Activated naive CD8-positive, alpha-beta T cell treated with anti-CD3 and anti-CD28 coated beads, Interleukin-2, amount 50 U/mL, for 24 hours (primary cell): ENCODE measurements at places on chromosomes 2 and 18.

DNA sequence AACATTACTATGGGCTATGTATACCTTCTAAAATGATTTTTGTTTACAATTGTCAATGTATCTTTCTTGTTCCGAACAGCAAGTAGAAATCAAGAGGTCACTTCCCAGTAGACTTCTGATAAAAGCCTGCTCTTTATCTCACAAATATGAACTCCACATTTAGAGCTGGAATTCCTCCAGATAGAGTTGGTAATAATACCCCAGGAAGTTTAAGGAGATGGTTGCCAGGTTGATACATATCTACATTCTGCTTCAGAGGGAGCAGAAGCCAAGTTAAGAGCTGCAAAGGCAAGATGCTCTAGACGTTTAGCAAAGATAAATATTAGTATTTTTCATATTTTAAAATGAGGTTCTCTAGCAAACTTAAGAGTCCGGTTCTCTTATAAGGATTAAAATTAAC is 267.0 kb downstream of the ERBB4 start:
- DNase-seq: no peak

DNA sequence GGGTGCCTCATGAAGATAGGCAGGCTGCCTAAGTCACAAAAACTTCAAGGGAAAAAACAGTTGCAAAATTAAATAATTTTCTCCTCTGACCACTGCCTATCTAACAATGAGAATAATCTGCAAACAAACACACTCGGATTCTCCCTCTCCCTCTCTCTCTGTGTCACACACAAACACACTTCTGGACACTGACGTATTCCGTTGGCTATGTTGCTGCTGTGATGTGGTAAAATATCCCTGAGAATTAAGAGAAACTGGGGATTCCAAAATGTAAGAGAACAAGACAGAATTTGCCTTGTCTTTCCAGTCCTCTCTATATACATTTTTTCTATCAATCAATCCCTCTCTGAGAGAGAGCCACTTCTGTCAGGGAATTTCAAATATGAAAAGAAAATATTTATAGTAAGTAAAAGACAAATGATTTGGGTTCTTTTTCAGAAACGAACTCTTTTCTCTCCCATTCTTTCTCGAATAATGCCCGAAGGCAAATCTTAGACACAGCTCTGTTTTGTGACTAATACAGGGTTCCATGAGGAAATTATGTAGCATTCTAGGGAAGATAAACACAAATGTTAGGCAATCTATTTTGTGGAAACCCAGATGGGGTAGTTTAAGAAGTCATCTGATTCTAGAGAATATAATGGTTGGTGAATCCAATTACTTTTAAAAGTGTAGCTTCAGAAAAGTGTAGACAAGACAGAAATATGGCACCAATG is 310.3 kb upstream of the CYP26B1 start:
- DNase-seq: no peak

- DNase-seq: no peak
Measured at GRCh38 chr2:84942964-84943421, 28.0 kb upstream of the KCMF1 start.

DNA sequence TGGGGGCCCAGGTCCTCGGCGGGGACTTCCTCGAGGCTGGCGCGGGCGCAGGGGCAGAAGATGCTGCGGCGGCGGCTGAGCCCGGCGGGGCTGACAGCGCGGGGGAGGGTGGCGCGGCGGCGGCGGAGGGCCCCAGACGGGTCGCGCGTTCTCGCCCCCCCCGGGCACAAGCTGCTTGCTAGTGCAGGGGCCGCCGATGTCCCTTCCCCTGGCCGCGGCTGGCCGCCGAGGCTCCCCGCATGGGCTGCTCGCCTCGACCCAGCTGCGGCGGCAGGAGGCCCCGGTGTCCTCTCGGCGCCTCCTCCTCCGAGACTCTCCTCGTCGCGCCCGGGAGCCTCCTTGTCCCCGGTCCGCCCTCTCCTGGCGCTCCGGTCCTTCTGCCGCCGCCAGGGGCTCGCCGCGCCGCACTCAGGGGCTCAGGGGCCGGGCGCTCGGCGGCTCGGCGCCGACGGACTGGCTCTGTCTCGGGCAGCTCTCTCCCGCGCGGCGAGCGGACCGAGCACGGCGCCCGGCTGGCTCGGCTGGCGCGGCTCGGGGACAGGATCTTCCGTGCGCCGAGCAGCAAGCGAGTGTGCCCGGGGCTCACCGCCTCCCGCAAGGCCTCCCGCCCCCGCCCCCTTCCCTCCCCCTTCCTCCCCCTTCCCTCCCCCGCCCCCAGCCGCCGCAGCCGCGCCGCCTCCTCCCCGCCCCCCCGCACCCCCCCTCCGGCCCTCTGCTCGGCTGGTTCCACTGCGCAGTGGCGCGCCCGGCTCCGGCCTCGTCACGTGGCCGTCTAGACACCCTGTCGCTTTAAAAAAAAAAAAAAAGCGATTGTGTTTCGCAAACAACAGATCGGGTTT is 902 bp upstream of the SMAD7 start:
- DNase-seq: peak; percentile 77

GRCh38 chr2:106197878-106198277 is 3.8 kb upstream of the UXS1 start:
- no peak for DNase-seq

- peak; percentile 17 for DNase-seq
Measured at GRCh38 chr2:106269591-106270291, 75.6 kb upstream of the UXS1 start.

DNA sequence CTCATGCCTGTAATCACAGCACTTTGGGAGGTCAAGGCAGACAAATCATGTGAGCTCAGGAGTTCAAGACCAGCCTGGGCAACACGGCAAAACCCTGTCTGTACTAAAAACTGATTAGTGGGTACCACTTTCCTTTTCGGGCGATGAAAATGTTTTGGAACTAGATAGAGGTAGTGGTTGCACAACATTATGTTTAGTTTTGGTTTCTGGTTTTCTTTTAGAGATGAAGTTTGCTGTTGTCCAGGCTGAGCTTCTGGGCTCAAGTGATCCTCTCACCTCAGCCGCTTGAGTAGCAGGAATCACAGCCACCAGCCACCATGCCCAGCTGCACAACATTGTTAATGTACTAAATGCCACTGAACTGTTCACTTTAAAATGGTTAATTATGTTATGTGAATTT is 27.6 kb downstream of the AAK1 start:
- no peak for DNase-seq

GRCh38 chr2:214575465-214575864 is 164.6 kb downstream of the VWC2L start:
- no peak for DNase-seq

DNA sequence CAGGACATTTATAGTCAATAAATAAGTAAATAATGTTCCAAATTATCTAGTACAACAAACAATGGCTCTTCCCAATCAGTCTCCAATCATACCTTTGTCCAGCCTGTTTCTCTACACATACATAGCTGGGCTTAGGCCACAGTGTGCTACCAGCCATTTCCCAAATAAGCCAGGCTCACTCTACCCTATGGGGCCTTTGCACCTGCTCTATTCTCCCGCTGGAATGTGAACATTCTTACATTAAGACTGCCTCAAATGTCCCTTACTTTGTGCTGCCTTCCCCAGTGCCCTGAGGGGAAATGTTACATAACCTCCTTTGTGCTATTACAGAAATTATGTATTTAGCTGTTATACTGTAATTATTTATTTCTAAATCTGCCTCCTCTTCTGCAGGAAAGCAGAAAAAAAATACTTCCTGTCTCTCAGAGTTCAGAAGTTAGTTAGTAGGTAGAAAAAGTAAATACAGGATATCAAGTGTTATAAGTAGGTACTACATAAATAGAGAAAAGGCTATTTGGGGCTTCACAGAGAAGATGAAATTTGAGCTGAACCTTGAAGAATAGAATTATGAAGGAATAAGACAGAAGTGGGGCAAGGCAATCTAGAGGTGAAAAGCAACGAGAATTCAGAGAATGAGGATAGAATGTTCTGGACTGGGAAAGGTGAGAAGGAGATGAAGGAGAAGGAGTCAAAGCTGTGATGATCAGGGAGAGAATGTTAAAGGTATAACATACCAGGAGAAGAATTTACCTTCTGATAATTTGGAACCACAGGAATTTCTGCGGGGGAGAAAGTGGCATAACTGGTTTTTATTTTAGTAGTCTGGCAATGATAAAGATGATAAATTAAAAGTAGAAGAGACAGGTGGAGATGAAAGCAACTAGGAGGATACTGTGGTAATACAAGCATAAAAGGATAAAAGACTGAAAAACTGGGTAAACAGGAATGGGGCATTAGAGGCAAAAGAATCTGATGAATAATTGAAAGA is 37.0 kb downstream of the ROCK1 start:
- DNase-seq: no peak

DNA sequence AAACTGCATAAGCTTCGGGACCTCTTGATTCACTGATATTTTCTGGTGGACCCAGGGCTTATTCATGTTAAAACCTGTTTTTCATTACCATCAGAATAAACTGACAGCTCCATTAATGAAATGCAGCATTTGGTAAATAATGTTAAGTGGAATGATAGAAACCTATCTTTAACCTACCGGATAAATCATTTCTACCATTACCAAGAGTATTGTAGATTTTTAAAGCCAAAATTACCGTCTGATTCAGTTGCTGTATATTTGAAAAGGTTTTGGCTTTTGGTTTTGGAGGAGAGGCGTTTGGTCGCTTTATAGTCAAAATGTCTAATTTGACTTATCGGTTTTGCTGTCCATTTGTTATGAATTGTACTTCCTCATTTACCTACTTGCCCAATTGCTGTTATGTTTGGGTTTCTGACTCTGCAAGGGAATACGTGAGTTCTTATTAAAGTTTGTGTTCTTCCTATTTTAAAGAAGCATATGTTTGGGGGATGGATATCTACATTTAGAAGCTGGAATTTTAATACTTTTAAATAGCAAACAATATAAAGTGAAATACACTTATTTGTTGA is 1.0 kb upstream of the CUL3 start:
- no peak for DNase-seq

- DNase-seq: peak; percentile 71
Measured at GRCh38 chr2:111116843-111117597, 3.7 kb upstream of the BCL2L11 start.

GRCh38 chr2:223538920-223539440 is 63.2 kb downstream of the SCG2 start:
- DNase-seq: no peak

GRCh38 chr2:236568068-236568921 is 1.3 kb upstream of the ACKR3 start:
- DNase-seq: peak; percentile 59

- DNase-seq: no peak
Measured at GRCh38 chr2:181430406-181431118, 26.6 kb upstream of the ITGA4 start.

DNA sequence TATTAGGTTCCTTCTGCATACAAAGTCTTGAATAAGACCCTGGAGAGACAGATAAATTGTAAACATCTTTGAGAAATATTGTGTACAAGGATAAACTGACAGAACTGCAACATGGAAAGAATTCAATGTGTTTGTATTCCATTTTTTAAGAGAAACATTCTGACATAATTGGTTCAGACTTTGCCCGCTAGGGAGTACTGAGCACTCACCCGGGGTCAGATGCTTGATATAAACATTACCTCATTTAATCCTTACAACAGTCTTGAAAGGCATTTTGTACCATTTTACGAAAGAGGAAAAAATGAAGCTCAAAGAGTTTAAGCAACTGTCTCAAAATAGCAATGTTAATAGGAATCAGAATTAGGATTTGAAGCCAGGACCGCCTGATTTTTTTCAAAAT is 416.7 kb upstream of the CRIM1 start:
- DNase-seq: no peak

DNA sequence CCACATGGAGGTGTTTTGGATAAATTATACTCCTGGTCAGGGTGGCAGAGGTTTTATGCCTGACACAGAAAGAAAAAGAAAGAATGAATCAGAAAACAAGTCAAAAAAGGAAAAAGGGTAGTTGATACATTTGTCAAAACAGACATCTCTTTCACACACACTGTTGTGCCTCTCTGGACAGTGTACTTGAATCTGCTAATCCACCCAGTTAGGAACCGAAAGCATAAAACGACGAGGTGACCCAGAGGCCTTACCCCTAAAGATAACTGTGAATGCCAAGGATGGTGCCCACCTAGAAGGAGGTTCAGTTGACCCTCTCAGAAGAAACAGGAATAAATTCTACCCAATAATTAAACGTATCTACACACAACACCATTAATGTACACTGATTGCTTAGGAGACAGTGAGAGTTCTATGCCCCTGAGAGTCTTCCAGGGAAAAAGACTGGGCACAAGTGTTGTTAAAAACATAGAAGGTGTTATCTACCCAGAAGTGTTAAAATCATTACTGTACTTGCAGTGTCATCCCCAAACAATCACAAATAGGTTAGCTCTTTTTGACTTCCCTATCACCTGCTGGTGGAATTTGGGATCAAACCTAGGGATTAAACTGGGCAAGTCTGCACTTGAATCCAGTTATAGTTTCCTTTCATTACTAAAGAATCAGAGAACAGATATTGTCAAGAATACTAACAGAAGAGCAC is 123.2 kb upstream of the DNAJC10 start:
- no peak for DNase-seq
